ENCODE measurements at places on chromosomes 16 and 17. TPM values are rescaled to one million over a fixed set of nuclear protein-coding genes. Genes with fewer than 3 reads are reported as not detected.

GRCh38 chr17:82049521-82049971, 2.1 kb downstream of the RFNG start:
- DNase-seq = no peak

DNA sequence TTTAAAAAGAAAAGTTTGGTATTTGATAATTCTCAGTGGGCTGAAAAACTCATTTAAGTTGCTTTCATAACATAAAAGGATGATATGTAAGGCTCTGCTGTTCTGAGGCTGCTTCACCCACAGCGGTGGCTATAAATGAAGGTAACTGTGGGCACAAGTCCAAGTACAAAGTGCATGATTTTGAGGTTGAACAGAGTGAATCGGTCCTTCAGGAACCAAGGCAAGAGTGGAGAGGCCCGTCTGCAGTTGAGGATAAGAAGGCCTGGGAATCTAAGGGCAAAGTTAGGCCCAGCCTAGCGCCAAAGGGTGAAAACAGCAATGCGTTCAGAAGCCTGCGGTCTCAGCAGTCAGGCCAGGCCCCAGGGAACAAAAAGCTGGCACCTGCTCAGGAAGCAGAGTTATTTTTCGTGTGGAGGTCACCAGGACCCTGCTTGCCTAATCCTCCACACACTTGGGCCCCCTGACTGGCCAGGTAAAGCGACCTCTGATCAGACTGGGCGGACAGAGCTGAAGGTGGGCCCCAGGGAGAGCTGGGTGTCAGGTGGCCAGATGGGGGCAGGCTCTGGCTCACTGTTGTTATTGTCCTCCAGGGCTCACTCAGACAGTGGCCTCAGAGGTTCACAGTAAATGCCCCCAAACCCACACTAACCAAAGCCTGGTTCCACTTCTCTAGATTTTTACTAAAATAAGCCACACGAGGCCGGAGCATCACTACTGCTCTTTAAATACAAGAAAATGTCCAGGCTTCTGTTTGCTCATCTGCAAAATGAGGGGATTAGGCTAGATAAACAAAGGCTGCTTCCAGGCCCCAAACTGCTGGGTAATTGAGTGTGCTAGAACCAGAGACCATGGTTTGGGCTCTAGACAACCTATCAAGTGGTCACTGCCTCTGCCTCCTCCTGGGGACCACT, 46.5 kb downstream of the TEX2 start:
- DNase-seq = no peak

- no peak for DNase-seq
Measured at GRCh38 chr16:73228649-73229048, 180.7 kb upstream of the ZFHX3 start.

DNA sequence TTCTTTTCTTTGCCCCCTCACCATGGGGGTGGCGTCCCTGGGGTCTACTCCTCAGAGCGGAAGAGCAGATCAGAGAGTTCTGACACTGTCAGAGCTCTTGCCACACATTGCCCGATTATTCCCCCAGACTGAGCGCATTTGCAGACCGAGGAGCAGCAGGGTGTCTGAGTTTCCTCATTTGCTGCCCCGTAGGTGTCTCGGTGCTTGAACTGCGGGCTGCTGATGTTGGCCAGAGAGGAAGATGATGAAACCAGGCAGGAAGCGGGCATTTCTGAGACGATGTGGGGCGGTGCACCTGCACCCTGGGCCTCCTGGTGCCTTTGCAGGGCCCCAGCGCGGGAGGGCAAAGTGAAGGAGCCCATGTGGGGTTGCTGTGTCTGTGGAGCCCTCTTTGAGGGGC, 55.2 kb downstream of the ARSG start:
- DNase-seq = peak; percentile 88

- no peak for DNase-seq
Measured at GRCh38 chr16:69469807-69470561, 45.6 kb downstream of the CYB5B start.

DNA sequence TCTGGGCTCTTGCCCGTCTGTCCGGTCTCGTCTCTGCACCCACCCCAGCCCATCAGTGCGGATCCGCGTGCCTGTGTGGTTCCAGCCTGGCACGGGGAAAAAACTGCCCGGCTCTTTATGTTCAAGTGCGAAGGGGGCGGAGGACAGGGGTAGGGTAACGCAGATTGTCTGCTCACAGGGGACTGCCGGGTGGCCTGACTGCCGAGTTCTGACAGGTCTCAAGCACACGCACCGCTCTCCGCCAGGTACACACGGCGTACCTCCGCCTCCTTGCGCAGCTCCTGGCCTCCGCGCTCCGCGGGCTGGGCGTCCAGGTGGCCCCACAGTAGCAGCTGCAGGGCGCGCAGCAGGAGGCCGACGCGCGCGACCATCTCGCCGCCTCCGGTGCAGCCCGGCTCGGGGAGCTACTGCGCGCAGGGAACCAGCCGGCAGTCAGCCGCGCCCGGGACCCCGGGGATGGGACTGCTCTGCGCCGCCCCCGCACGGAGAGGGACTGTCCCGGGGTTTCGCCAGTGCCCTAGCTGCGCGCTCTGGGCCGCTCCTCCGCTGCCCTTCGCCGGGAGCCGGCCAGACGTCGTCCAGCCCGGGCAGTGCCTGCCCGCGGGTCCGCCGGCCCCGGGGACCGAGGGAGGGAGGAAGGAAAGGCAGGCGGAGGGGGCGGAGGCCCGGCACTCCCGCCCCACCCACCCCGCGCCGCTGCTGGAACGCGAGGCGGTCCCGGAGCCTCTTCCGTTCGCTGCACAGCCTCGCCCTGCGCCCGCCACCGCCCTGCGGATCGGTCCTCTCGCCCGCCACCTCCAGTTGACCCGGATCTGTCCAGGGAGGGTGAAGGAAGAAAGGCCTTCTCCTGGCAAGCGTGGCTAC, at the start of gene MMP28:
Gene MMP28, minus strand, starts transcription at position 635 of the 864 bp plus-strand sequence. Its CDS starts 264 bp downstream, at position 371.
- peak; percentile 48 for DNase-seq

DNA sequence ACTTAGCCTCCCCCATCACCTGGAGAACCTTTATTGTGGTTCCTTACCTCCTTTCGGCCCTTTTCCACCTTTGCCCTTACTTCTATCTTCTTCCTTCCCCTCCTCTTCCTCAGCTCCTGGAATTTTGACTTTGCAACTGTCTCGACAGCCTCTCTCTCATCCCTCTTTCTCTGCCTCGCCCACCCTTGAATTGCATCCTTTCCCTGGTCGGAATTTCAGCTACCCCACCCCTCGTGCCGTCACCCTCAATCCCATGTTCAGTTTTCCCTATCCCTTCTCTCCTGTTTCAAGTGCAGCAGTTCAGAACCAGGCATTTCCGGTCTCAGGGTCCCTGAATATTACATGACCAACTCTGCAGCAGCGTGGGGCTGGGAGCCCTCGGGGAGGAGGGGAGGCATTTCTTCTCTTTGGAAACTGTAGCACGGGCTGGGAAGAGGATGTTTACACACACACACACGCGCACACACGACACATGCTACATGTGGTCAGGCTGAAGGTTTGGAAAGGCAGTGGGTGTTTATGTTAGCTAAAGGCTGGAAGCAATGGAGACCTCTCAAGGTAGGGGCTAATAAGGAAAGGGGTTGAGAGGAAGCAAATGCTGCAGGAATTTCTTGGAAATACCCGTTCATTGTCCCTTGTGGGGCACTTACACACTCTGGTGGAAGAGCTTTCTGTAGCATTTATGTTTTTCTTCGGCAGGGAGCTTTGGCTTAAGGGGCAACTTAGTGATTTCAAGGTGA, 971 bp downstream of the MINK1 start:
- DNase-seq = peak; percentile 22

DNA sequence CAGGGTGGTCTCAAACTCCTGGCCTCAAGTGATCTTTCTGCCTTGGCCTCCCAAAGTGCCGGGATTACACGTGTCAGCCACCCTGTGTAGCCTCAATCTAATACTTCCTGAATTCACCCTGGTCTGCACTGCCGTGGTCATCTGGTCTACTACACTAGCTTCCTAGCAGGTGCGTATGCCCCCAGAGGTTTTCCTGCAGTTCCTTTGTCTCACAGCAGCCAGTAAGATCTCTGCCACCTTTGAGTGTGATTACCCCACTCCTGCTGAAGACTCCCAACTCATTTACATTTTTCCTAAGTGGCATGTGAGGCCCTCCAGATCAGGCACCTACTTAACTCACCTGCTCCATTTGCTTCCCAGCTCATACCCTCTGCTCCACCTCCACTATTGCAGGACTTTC, 5.1 kb upstream of the DDX19A start:
- DNase-seq = no peak

- DNase-seq = no peak
Measured at GRCh38 chr16:21227866-21228265, 5.6 kb upstream of the ANKS4B start.

DNA sequence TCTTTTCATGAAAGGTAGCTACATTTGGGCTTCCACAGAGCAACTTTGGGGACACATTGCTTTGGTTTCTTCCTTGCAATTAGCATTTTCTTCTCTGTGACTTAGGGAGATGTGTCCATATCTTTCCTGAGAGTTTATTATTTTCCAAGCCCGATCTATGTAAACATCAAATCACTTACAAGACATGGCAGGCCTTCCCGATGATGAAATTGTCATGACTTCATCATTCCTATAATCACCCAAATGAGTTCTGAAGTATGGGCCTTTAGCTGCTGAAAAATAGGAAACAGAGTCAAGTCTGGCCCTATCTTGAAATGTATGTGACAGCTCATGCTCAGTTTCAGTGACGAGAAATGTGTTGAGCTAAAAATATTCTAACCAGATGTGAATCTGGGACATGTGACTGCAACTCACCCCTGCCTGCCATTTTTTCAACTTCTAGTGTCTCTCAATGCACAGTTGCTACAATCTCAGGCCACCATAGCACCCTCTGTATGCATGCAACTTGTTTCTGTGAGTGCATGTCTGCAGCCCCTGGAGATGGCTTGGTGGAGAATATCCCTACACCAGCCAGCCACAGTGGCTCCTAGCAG, 199.6 kb upstream of the MAF start:
- no peak for DNase-seq

DNA sequence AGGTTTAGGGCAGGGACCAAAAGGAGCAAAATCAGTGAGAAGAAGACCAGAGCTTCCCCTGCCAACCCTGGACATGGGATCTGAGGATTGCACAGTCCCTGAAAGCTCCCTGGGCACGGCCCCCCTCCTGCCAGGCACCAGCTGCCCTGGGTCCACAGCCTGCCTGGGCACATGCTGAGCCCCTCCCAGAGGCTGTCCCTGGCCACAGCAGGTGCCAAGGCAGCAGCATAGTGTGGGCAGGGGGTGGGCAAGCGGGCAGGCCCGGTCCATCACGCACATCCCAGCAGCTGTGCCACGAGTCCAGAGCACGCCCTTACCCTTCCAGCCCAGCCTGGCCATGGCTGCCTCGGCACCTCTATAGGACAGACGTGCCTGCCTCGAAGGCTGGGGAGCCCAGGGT, 12.7 kb downstream of the SCN4A start:
- DNase-seq = no peak

DNA sequence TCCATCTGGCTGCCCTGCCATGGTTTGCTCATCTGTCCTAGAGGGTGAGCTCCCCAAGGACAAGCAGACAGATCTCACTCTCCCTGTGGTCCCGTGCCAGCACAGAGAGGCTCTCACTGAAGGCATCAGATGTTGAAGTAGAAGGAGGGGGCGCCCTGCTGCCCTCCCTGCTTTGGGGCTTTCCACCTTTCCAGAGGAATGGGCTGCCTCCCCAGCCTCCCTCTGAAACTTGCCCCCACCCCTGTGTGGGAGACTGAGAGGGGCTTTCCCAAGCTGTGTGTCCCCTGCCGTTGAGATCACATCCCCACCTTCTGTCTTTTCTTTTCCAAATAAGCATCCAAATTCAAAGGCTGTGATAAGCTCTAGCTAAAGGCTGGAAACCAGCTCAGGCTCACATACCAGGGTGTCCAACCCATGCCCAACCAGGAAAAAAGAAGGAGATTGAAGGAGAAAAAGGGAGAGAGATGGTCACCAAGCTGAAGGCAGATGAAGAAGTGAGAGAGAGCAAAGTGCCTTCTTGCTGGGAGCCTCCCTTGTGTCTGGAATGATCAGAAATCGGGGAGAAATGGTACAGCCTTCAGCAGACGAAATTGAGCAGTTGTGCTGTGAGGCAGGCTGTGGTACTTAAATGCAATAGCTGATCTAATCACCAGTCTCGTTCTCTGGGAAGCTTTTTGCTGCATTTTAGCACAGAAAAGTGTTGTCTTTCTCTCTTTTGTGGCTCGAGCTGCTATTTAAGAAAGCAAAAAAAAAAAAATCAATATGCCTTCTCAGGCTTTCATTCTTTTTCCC, 145.9 kb upstream of the LHX1 start:
- DNase-seq = no peak

DNA sequence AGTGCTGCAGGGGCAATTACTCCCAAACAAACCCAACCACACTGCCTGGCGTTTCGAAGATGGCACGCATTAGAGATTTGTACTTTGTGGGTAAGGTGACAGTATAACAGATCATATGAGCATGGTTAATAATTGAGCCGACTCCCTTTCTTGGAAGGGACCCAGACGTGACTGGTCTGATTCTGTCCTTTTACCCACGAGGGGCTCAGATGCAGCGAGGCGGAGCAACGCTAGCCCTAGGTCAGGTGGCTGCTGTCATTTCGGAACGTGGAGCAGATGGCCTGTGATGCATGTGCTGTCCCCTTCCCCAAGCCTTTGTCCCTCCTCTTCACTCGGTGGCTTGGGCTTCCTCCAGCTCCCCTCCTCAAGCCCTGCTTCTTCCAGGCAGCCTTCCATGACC, 84.2 kb downstream of the SNX29 start:
- no peak for DNase-seq

- DNase-seq = no peak
Measured at GRCh38 chr17:7838090-7839075, 4.4 kb downstream of the KDM6B start.

DNA sequence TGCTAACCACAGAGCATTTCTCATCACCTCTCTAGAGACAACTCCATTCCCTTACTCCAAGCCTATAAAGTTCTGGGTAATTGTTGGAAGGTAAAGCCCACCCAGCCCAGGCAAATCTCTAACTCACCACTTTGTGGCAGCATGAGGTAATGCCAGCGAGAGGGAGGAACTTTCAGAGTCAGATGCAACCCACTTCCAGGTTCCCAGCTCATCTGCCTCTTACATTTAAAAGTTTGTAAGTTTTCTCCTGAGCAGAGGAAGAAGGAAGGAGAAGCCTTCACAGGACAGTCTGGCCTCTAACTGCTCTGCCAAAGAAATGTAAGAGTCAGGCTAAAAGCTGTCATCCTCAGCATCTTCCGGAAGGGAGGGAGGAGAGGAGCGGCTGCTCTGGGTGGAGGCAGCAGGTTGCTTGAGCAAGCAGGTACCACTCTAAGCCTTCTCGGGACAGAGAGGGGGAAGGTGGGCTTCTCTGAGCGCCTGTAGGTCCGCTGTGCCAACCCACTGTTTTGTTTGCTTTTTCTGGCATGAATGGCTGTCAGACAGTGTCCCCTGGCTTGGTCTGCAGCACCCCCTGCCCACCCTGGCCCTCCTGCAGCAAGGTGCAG, 1.0 kb downstream of the ZNF319 start:
- peak; percentile 56 for DNase-seq

- DNase-seq = no peak
Measured at GRCh38 chr17:385178-385835, 32.7 kb upstream of the RPH3AL start.

- no peak for DNase-seq
Measured at GRCh38 chr17:69967910-69968411, 107.1 kb upstream of the KCNJ16 start.

- DNase-seq = no peak
Measured at GRCh38 chr16:2088759-2089358, 41.1 kb downstream of the TSC2 start.

KCNJ12 gene
- total RNA-seq = not detected

CACNB1 gene
- total RNA-seq = 24.0 TPM

NXN gene
- 0.30 TPM for total RNA-seq

RNU2-1 gene
- total RNA-seq = 6,842 TPM

ABCC12 gene
- total RNA-seq = not detected

CRYM gene
- not detected for total RNA-seq

KLHL10 gene
- total RNA-seq = not detected

POLR3K gene
- total RNA-seq = 31.1 TPM

GPRC5C gene
- 1.2 TPM for total RNA-seq

MMP15 gene
- total RNA-seq = 1.1 TPM

ANKRD40 gene
- total RNA-seq = 29.8 TPM

NPIPB9 gene
- 2.7 TPM for total RNA-seq

Measured in activated CD4-positive, alpha-beta memory T cell treated with anti-CD3 and anti-CD28 coated beads, Interleukin-2, amount 10 ng/mL, durations not matched to agents 7 days and 5 days (primary cell).